Stimulated activated CD4-positive, alpha-beta T cell treated with anti-CD3 and anti-CD28 coated beads, Interleukin-1b, Interleukin-23, amount 100 ng/mL, for 1 hour (primary cell): ENCODE measurements at places on chromosomes 2 and 18.

DNA sequence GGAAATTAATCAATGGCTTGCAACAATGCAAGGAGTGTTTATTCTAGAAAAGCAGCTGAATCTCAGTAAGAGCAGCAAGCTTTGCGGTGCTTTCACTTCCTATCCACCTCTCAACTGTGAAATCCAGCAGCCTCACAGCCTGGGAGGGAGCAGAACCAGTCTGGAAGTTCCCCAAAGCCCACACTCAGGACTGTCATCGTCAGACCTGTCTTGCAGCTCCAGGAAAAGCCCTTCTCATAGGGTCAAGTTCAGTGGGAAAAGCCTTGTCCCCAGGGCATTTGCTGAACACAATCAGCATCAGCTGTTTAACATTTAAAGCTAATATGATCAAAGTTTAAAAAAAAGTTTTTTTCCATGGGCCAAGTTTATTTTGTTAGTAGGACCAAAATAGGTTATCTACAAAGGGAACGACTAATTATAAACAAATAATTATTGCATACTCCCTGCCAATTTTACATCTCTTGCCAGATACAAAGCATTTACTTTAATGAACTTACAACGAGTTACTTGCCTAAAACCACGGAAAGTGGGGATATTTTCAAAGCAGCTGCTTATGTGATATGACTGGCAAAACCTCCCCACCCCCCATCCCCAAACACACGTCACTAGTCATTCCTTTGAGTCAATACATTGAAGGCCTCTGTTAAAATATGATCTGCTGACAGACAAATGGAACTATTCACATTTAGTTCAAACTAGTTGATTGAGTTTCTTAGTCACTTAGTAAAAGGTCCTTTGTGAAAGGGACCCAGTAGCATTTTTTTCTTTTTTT is 36.8 kb downstream of the PARD6G start:
- no peak for DNase-seq

DNA sequence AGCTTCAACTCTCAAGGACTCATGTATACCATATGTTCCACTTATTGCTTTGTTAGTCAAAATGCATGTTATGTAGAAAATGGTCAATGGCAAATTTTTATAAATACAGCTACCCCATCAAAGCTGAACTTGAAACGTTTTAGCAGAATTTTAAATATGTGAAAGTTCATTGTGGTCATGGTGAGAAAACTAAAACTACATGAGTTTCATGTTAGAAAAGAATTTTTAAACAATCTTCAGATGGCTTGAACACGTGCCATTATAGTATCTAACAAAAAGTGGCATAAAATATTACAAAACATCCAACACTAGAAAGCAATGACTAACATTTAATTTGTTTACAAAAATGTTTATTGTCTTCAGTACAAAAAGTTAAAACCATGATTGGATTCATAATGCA is 246.0 kb upstream of the KCNJ3 start:
- DNase-seq: no peak

- DNase-seq: no peak
Observed at GRCh38 chr18:35577045-35577848, 4.3 kb upstream of the GALNT1 start.

- no peak for DNase-seq
Observed at GRCh38 chr2:224085246-224085645, 46.2 kb upstream of the SERPINE2 start.

DNA sequence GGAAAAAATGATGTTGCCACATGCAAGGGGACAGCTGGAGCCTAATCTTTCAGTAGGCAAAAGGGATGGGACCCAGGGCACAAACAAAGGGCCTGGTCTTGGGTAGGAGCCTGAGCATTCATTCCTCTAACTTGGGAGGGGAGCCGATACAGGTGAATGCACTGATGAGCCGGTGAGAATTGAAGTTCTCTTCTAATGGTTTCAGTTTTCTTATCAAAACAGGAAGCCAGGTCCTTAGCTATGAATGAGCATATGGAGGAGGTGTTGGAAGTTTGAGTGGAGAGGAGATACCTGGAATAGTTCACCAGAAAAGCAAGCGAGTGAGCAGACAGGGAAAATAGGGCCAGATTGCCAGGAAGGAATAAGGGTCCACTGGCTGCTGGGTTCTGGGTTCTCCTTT is 10.1 kb downstream of the DPP4 start:
- no peak for DNase-seq

- DNase-seq: peak; percentile 27
Observed at GRCh38 chr18:864872-865273, 39.8 kb upstream of the ADCYAP1 start.

DNA sequence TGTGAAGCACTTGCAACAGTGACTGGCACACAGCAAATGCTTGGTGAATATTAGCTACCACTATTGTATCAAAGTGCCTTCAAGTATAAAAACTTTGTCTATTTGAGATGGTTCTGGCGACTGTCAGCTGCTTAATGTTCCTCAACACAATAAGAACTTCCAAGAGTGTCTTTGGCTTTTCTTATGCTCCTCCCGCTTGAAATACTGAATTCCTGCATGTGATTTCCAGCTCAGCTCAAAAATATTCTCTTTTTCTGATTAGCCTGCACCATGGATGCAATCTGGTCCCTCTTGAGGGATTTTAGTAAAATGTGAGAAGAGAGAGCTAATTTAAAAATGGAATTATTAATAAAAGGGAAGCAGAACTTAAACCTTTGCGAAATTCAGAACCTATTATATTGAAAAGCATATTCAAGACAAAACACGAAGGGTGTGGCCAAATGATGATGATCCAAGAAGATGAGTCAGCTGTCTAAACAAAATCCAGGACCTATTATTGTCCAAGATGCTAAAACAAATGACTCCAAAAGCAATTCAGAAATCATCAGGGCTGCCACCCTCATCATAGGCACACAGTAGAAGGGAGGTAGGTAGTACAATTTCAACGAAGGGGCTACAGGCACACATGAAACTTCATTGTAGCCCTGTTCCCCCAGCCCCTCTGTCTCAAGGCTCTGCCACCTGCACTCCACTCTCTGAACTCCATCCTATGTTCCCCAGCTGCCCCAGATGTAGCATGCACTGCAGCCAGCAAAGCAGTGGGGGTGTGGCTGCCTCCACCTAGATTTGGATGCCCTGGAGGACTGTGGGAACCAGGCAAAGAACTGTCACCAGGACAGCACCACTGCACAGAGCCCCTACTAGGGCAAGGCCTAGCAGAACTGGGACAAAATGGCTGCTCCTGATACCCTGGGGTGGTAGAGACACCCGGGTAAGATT is 190.1 kb downstream of the ZNF385B start:
- no peak for DNase-seq

- no peak for DNase-seq
Observed at GRCh38 chr2:231221761-231222160, 23.3 kb downstream of the ARMC9 start.

DNA sequence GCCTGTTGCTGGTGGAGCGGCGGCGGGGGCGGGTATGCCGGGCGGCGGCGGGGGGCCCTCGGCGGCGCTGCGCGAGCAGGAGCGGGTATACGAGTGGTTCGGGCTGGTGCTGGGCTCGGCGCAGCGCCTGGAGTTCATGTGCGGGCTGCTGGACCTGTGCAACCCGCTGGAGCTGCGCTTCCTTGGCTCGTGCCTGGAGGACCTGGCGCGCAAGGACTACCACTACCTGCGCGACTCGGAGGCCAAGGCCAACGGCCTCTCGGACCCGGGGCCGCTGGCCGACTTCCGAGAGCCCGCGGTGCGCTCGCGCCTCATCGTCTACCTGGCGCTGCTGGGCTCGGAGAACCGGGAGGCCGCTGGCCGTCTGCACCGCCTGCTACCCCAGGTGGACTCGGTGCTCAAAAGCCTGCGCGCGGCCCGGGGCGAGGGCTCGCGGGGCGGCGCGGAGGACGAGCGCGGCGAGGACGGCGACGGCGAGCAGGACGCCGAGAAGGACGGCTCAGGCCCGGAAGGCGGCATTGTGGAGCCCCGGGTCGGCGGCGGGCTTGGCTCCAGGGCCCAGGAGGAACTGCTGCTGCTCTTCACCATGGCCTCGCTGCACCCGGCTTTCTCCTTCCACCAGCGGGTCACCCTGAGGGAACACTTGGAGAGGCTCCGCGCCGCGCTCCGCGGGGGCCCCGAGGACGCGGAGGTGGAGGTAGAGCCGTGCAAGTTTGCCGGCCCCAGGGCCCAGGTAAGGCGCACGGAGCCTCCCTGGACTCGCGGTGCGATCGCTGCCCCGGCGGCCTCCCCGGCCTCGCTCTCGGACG is 1.0 kb downstream of the ZCCHC2 start:
- DNase-seq: no peak

GRCh38 chr2:233250985-233251305 is 528 bp upstream of the ATG16L1 start:
- no peak for DNase-seq

DNA sequence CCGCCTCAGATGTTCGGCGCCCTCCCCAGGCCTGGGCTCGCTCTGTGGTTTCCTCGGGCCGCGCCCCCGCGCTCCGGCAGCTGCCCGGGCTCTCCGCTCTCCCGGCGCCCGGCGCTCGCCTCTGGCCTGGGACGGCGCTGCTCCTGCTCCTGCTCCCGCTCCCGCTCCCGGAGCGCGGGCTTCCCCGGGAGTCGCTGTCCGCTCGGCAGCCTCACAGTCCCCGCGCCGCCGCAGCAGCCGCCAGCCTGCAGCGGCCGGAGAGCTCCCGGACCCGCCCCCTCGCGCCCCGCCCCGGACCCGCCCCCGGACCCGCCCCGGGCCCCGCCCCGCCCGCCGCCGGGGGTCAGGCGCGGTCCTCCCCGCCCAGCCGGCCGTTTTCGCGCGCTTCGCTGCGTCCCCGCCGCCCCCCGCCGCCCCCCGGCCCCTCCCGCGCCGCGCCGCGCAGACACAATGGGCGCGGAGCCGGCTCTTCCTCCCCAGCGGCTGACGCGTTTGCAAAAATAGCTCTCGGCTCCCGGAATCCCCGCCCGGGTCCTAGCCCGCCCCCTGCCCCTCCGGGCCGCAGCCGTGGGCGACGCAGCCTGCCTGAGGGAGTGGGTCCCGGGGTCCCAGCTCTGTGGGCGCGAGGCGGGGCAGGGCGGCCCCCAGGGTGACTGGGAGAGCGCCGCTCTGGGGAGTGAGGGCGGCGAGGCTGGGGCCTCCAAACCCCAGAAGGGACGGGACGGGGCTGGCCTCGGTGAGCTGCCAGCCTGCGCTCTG is at the start of gene ARL4C:
Gene ARL4C, minus strand, starts transcription at position 247 of the 759 bp plus-strand sequence. CDS start 495 bp downstream, outside the sequence.
- peak; percentile 40 for DNase-seq

DNA sequence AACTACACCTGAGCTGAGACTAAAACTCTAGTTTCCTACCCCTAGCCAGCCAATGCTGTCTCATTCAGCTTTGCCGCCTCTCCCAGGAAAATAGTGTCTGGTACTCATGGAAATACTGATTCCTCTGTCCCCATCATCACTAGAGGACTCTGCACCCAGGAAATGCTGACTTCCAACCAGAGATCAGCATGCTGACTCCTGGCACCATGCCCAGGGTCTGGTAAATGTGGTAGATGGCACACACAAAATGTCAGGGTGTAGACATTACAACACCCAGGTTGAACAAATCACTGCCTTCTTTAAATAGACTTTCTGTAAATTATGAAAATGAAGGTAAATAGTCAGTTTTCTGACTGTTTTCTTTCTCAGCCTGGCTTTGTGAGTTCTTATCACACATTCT is 307.3 kb upstream of the CHAC2 start:
- no peak for DNase-seq
